ENCODE measurements at places on chromosomes 3 and 15.

DNA sequence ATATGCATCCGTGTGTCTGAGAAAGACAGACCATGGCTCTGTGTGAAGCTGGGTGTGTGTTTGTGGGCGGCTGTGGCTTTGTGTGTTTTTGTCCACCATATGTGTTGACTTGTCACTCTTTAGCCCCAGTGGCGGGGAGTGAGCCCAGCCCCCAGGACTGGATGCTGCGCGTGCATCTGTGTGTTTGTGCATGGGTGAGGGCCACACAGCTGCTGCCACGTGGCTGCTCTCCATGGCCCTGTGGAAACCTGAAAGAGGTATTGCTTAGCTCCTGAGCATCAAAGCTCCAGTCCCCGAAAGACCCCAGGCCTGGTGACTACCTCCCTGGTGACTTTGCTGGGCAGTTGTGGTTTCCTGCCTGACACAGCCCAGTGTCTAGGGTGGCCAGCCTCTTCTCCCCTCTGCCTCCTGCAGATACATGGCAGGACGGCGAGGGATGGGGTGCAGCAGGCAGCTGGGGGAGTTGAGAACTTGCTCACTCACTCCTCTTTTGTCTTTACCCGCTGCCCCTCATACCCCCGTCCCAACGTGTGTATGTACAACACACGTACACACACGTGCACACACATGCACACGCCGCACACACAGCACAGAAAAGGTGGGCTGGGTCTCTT, 6.5 kb downstream of the EPHB3 start:
- DNase-seq = no peak

DNA sequence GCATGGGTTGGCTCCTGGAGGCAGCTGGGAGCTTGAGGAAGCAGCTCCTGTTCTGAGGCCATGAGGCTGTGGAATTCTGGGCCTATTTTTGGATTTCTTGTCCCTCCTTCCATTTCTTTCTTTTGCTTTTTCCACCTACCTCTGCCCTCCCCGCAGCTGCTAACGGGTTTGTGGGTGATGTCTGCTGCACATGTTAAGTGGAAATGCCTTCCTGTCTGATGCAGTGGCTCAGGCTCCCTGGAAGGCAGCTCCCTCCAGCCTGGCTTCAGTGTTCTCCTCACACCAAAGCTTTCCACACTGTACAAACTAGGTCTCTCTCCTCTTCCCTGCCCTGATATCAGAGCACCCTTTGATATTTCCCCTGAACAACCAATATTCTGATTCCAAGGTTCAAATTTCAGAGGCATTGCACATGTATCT, 33.8 kb upstream of the ESYT3 start:
- no peak for DNase-seq

DNA sequence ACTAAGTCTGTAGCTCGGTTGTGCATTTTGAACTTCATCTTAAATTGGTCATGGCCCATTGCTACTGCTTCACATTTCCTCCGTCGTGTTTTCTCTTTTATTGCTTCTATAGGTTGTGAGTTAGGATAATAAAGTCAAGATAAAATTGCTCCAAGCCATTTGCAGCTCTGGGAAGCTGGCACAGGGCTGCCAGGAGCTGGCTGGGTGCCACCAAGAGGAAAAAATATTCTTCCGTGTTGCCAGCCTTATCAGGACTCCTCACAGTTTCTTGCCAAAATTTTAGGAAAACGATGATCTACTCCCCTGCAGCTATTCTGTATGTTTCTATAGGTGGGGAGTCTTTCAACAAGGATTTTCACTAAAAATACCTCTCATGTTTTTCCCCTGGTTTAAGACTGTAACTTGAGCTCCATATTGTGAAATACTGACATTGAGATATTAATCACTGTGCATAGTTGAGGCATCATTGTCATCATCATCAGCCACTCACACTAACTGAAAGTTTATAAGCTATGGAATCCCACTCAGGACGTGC, 55.4 kb upstream of the PIAS1 start:
- no peak for DNase-seq

DNA sequence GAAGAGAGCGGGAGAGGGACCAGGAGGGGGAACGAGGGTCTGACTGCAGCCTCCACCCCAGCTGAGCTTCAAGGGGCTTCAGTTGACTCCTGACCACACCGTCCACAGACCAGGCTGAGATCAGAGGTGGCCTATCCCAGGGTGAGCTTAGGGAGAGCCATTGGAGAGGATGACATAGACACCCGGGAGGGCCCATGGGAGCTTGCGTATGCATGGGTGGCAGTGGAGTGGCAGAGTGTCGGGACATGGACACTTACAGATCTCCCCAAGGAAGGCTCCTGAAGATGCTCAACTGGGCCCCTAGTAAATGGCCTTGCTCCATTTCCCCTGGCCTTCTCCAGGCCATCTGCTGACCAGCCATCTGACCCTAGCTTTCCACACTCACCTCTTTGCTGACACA, 12.6 kb upstream of the ALAS1 start:
- no peak for DNase-seq

- no peak for DNase-seq
These were observed 352.5 kb downstream of the DIPK2A start for GRCh38 chr3:144324076-144324475.

GRCh38 chr3:31945738-31946052, 35.4 kb downstream of the OSBPL10 start:
- no peak for DNase-seq

GRCh38 chr3:124115279-124115678, 123.4 kb upstream of the ROPN1 start:
- no peak for DNase-seq

DNA sequence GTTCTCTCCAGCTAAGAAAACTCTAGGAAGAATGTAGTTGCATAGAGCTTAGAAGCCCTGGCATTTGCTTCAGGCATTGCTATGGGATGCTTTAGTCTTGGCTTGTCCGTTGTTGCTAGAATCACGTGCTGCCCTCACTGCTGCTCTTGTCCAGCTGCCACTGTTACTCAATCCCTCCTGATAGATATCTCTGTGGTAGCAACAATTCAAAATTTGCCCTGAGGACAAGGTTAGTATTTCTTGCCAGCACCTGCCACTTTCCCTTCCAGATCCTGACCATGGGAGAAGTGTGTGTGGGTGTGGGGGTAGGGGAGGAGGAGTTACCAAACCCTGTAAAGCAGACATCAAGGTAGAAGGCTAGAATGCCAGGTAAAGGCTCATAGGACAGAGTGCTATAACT, 113.8 kb downstream of the PPM1L start:
- DNase-seq = no peak

DNA sequence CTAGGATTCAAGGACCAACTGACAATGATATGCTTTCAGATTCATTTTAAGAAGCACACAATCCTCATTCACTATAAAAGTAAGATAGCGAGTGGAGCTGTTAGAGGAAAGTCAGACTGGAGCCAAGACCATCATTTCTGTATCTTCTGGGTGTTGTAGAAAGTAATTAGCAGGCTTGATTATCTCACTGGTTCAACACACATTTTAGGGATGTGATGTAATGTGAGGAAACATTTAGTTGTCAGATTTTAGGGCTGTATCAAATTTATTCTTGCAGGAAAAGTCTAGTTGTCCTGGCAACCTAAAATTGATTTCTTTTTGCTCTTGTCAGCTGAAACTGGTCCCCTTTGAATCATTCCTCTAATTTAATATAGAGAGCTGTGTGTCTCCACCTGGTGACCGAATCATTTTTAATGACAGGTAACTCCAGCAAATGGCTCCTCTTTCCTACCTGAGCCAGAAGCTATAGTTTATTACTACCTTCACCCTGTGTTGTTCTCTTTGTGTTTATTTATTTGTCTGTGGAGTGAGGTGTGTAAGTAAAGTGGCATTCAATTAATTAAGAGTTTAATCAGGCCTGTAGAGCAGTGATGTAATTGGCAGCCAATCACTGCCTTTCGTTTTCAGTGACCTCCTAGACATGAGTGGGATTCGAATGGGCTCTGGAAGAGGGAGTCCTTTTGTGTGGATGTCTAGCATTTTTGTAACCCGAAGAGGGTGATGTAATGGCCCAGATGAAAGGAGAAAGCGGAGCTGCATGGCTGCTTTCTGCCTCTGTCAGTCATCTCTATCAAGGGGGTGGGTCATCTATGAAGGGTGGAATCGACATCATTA, 125.8 kb downstream of the LPP start:
- DNase-seq = no peak

DNA sequence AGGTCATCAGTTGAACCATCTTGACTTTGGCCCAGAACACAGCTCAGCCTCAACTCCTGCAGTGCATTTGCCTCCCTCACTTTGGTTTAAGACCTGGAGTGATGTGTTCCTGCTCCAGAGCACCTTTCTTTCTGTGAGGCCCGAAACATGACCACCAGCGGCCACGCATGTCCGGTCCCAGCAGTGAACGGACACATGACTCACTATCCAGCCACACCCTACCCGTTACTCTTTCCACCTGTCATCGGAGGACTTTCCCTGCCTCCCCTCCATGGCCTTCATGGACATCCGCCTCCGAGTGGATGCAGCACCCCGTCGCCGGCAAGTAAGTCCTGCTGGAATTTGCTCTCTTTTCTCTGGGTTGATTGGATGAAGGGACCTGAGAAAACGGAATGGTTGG, 253.8 kb upstream of the RARB start:
- DNase-seq = no peak

DNA sequence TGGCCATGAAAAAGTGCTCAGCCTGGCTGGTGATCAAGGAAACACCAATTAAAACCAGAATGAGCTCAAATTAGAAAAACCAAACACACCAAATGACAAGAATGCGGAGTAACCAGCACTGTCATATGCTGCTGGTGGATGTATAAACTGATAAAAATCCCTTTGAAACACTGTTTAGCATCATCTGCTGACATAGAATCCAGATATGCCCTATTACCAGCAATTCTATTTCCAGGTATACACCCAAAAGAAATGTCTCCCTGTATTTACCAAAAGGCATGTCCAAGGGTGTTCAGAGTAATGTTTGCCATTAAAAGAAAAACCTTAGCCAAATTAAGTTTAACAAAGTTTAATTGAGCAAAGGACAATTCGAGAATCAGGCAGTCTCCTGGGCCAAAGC, 138.6 kb downstream of the FMN1 start:
- no peak for DNase-seq

DNA sequence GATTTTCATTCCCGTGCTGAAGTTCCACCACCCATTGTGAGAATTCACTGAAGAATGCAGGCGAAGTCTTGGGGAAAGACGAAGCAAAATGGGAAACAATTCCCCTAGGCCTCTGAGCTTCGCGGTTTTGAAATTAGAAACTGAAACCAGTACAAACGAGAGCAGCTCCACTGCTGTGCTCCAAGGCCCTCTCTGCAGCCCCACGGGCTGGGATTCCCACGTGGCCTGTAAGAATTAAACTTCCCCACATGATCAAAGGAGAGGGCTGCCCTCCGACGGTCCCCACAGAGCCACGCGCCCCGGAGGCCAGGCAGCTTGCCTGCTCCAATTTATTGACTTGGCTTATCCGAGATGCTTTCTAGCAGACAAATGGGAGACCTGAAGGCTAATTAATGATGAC, 144.0 kb downstream of the GREM1 start:
- no peak for DNase-seq

DNA sequence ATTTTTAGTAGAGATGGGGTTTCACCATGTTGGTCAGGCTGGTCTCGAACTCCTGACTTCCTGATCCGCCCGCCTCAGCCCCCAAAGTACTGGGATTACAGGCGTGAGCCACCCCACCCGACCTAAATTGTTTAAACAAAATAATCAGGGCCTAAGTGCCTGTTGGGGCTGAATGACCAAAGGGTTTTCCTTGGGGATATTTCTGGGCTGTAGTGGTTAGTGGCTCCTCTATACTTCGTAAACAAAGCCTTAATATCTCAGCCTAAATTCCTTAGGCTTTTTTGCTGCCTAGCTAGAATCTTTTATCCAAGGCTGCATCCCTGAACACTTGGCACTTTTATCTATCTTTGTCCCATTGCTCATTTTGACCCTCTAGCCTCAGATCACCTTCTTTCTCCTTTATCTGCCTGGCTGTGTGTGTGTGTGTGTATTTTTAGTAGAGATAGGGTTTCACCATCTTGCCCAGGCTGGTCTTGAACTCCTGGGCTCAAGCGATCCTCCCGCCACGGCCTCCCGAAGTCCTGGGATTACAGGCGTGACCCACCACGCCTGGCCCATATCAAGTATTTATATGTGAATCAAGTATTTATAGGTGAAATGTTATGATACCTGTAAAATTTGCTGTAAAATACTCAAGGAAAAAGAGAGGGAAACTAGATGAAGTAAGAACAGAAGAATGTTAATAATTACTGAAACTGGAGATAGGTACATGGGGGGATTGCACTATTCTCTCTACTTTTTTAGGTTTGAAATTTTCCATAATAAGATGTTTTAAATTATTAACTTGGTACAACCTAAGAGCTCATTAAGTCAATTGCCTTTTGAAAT, 1.8 kb downstream of the NUSAP1 start:
- no peak for DNase-seq

DNA sequence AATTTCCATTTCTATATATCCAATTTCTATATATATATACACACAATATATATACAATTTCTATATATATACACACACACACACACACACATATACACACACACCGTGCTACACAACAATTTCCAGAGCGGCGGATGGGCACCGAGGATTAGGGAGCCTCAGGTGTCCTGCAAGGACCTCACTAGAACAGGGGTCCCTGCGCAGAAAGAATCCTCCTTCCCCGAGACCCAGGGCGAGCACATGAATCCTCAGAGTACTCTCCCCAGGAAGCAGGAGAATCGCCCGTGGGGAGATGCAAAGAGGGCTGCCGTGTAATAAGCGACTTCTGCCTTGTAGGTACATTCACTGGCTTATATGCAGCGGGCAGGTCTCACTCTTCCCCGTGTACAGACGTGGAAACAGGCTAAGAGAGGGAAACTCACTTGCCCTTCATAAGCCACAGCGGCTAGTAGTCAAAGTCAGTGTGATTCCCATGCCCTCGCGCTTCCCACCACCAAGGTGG, 467 bp downstream of the PIF1 start:
- no peak for DNase-seq

DNA sequence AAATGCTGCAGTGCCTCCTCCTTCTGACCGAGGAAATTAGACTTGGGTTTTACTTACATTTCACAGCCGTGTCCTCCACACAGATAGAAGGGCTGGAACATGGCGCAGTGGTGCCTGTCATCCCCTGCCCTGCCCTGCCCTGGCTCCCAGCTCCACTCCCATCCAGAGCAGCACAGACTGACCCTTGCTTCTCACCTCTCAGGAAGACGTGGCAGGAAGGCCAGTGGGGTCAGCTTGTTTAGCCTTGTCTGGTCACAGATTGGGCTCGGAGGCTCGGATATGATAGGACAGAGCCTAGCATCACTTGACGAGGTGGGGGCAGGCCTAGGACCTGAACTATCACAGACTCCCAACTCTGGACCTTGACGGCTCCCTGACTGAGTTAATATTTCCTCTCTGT, 88.5 kb downstream of the LINGO1 start:
- no peak for DNase-seq

GRCh38 chr15:22872936-22873701, 34.7 kb downstream of the NIPA2 start:
- DNase-seq = no peak

DNA sequence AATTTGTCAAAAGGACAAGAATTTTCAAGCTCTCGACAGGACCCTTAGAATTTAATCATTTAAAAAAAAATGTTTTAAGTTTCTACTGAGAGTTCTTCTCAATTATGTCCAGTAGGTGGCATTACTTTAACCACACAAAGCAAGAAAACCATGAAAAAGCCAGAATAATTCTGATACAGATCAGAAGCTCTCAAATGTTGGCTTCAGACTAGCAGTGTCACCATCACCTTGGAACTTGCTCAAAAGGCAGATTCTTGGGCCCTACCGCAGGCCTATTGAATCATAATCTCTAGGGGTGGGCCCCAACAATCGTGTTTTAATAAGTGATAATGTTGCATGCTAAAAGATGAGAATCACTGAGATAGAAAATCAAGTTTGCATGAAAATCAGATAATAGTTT, 99.5 kb upstream of the KCNMB2 start:
- no peak for DNase-seq
